Stimulated activated CD4-positive, alpha-beta T cell treated with anti-CD3 and anti-CD28 coated beads, Interleukin-12 subunit alpha, Interleukin-12 subunit beta, amount 100 ng/mL, for 4 hours (primary cell): ENCODE measurements at places on chromosomes 5 and 9.
A peak's percentile ranks its signal among the peaks of the same experiment; 100 is the strongest.

DNA sequence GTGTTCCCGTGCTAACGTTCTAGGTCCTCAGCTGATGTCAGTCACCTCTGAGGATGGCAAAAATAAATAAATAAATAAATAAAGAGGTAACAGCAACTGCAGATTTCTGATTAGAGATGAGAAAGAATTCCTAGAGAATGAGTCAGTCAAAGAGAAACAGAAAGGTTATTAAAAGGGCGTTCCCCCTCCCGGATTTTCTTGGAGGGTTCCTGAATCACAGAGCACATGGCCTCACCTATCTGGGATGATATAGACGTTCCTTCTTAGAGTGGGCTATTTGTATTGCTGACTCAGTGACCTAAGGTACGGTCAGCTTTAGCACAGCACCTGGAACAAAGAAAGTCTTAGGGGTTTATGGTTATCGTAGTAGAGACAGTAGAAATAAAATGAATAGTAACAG lies 30.6 kb downstream of the HTR4 start:
- DNase-seq = no peak

- DNase-seq = no peak
These were observed 10.6 kb downstream of the SPOCK1 start for GRCh38 chr5:137488516-137488915.

- DNase-seq = no peak
These were observed 271.3 kb downstream of the ARHGAP26 start for GRCh38 chr5:143041461-143041860.

DNA sequence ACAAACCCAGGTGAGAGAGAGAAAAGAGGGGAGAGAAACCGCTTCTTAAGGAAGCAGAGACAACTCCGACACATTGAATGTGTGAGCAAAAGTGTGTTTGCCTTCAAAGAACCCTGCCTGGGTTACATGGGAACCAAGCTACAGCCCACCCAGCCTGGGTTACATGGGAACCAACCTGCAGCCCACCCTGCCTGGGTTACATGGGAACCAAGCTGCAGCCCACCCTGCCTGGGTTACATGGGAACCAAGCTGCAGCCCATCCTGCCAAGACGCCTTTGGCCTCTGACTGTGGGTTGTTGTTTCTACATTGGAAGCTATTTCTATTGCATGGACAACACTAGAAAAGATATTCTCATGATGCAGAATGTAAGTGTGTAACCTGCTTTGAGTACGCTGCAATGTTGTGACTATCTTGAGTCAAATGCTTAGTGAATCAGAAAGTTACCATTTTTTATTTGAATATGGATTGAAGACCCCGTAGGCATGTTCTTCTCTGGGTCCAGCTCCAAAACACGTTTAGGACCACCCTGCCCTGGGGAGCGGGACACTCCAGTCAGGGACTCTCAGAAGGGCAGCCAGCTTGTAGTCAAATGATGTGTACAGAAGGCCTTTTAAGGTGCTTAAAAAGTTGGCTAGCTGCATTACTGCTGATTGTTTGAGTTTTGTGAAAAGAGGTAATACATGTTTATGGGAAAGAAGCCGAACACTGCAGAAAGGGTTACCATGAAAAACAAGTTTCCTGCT lies 39.1 kb upstream of the UNC5A start:
- no peak for DNase-seq

GRCh38 chr5:152425083-152425482 lies 20.0 kb upstream of the NMUR2 start:
- DNase-seq = no peak

- no peak for DNase-seq
These were observed 196.8 kb downstream of the ANXA1 start for GRCh38 chr9:73348471-73348870.

GRCh38 chr5:15260356-15261268 lies 239.4 kb upstream of the FBXL7 start:
- no peak for DNase-seq

GRCh38 chr5:174504266-174504726 lies 220.1 kb upstream of the MSX2 start:
- DNase-seq = no peak

GRCh38 chr9:105043370-105043936 lies 115.5 kb upstream of the ABCA1 start:
- DNase-seq = no peak

GRCh38 chr5:10469253-10470050 lies 27.8 kb downstream of the ROPN1L start:
- DNase-seq = no peak

DNA sequence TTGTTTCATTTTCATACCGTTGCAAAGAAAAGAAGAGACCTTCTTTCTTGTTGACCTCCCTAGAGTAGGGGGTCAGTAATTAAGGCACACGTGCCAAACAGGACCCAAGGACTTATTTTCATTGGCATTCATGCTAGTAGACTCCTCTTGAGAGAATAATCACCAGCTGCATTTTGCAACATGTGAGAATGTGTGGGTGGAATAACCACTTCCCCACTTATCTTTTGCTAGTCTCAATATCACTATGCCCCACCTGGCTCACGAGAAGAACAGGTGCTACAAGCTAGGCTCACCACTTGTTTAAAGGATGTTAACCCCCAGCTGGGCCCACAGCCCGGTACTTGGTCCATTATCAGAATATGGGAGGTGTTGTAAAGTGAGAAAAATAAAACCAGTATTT lies 460.7 kb upstream of the MEF2C start:
- DNase-seq = no peak

- peak; percentile 18 for DNase-seq
These were observed 95.8 kb downstream of the CFAP90 start for GRCh38 chr5:7754997-7755596.

DNA sequence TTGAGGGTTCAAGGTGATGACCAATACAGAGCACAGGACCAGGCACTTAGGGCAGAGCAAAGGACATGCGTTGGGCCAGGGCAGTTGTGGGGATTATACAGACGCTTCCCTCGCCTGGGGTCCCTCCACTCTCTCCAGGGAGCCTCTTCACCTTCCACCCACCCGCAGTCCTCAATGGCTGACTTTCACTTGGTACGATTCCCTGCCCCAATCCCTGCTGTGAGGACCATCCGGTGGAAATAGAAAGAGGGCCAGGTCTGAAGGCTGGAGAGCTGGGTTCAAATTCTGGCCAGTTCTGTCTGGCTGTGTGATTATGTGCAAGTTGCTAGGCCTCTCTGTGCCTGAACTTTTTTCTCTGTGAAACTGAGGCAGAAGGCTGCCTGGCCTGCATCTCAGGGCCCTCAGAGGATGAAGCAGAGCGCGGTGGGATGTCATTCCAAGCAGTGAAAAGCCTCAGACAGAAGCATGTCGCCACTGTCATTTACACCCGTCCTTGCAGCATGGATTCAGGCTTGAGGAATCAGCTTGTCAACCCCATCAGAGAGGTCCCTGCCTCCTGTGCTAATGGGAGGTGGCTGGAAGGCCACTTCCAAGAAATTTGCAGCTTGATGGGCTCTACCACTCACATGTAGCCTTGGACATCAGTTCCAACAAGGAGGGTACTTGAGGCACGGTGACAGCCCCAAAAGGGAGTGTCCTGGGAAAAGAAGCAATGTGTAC lies 206.6 kb upstream of the IER5L start:
- DNase-seq = no peak

GRCh38 chr5:168693883-168694282 lies 114.7 kb upstream of the PANK3 start:
- no peak for DNase-seq

GRCh38 chr5:7902201-7902600 lies 33.3 kb downstream of the MTRR start:
- no peak for DNase-seq

DNA sequence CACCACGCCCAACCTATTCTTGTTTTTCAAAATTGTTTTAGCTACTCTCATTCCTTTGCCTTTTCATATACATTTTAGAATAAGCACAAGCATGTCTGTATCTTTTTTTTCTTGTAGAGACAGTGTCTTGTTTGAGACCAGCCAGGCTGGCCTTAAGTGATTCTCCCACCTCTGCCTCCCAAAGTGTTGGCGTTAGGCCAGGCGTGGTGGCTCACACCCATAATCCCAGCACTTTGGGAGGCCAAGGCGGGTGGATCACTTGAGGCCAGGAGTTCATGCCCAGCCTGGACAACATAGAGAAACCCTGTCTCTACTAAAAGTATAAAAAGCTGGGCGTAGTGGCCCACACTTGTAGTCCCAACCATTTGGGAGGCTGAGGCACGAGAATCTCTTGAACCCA lies 13.1 kb downstream of the RNF44 start:
- no peak for DNase-seq

DNA sequence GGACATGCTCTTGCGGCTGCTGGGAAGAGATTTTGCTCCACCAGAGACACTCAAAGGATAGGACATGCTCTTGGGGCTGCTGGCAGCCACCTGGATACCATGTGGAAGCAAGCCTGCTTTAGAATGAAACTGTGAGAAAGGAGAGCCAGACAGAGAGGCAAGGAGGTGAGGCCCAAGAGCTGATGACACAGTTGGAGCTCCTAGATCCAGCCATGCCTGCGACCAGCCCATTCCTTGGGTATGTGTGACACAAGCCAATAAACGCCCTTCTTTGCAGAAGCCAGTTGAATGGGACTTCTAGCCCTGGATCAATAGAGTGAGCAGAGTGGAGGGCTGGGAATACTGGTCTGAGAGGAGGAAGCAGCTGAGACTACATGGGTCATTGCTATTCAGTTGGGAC lies 69.6 kb downstream of the SMIM23 start:
- DNase-seq = no peak

- DNase-seq = no peak
These were observed 59.6 kb downstream of the RPS23 start for GRCh38 chr5:82218374-82219156.

DNA sequence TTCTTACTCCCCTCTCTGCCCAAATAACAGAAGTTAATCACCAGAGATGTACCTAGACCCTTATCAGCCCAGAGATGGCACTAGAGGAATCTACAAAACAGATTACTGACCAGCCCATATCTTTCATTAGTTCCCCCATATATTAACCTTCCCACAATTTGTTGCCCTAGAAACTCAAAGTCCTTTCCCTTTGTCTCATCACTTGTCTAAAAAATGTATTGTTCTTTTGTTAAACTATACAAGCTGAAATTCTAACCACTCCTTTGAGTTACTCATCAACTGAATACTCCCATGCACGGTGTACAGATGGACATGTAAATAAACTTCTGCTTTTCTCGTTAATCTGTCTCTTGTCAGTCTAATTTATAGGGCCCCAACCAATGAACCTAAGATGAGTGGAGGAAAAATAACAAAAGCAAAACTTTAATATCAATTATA lies 130.9 kb downstream of the CCDC192 start:
- DNase-seq = no peak

DNA sequence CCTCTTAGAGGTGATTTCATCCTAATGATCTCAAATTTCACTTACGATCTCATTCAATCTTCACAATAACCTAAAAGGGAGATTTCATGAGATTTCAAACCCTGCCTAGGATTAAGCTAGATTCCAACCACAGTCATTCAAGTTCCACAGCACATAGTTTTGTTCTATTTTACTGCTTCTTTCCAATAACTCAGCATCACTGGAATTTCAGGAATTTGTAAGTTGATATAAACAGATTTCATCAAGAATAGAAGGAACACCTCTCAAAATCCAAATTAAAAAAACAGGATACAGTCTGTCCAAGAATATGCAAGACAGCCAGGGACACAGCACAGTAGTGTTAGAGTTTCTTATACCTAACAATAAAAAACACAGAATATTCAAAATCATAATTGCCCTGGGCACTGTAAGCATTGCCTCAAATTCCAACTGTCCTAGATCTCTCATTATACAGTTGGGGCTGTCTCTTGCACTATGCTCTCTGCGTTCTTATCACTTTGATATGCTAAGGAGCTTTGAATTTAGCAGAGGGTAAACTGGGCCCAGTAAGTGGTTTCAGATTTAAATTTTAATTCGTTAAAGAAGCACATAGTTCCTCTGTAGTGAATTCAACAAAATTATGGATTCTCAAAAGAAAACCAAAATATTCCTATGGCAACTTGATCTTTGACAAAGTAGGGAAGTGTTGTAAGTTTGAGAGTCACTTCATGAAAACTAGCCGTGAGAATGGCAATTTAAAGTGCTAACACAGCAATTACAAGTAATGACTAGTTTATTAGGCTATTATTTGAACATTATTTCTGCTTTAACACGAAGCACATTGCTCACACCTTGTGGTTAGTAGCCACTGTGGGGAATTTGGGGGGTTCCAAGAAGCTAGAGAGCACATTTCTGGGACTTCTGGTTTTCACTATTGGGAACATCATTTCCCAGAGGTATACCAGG lies 478.6 kb upstream of the C9orf72 start:
- no peak for DNase-seq

DNA sequence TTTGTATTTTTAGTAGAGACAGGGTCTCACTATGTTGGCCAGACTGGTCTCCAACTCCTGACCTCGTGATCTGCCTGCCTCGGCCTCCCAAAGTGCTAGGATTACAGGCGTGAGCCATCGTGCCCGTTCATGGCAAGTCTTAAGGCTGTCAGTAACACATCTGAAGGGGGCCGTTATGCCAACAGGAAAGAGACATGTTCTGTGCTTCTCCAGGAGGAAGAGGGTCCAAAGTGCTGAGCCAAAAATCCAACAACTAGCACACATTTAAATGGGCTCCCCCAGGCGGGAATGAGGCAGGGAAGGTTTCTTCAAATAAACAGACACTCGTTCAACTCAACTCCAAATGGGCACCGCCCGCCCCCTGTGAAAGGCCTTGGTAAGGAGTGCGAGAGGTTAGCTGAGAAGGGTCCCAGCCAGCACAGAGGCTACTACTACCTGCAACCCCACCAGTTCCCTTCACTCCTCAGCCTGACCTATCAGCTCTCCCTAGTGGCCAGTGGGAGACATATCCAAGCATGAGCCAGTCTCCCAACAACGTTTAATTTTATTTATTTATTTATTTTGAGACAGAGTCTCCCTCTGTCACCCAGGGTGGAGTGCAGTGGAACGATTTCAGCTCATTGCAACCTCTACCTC lies 84.1 kb upstream of the DMRT1 start:
- DNase-seq = no peak

DNA sequence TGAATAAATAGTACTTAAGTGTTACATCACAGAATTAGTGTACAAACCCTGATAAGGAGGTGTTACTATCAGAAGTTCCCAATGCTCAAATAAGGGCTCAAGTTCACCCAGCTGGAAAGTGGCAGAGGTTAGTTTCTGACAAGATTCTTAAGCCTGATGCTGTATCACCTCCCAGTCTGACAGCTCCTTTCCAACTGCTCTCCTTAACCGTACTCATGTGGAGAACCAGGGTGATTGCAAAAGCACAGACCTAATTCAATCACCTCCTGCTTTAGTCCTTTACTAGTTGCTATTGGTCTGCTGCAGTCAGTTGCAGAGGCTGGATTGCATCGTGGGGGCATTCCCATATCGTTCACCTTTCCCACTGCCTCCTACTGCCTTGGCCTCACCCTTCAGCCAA lies 100.4 kb upstream of the ZNF618 start:
- no peak for DNase-seq
